ENCODE measurements at places on chromosomes 11 and 22.

DNA sequence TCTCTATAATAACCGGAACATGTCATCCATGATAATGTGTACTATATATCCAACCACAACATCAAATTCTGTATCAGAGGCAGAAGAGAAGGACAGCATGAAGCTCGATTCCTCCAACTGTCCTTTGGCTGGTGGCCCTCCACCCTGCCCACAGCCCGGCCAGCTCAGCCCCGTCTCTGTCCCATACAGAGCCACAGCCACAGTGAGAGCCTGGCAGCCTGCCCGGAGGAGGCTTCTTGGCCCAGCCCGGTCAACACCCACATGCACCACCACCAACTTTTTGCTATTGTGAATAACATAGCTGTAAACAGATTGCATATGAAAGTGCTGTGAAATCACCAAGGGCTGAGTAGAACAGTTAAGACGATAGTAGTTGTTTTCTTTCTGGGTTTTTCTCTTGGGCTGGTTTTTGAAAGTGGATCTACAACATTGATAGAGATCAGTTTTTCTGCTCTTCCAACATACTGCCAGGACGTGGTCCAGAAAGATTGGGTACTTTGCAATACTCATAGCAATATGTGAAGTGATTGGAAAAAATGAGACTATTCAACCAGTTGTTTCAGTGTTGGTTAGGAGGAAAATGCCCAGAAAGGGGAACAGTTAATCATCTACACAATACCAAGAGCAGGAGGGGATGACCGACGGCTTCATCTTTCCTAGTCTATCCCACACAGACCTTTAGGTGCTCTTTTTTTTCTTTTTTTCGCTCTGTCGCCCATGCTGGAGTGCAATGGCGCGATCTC, 6.9 kb upstream of the TUBA8 start:
- DNase-seq, result peak; percentile 50

DNA sequence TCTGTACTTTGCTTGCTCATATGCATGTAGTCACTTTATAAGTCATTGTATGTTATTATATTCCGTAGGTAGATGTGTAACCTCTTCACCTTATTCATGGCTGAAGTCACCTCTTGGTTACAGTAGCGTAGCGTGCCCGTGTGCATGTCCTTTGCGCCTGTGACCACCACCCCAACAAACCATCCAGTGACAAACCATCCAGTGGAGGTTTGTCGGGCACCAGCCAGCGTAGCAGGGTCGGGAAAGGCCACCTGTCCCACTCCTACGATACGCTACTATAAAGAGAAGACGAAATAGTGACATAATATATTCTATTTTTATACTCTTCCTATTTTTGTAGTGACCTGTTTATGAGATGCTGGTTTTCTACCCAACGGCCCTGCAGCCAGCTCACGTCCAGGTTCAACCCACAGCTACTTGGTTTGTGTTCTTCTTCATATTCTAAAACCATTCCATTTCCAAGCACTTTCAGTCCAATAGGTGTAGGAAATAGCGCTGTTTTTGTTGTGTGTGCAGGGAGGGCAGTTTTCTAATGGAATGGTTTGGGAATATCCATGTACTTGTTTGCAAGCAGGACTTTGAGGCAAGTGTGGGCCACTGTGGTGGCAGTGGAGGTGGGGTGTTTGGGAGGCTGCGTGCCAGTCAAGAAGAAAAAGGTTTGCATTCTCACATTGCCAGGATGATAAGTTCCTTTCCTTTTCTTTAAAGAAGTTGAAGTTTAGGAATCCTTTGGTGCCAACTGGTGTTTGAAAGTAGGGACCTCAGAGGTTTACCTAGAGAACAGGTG, 11.1 kb downstream of the CCND1 start:
- no peak for DNase-seq

DNA sequence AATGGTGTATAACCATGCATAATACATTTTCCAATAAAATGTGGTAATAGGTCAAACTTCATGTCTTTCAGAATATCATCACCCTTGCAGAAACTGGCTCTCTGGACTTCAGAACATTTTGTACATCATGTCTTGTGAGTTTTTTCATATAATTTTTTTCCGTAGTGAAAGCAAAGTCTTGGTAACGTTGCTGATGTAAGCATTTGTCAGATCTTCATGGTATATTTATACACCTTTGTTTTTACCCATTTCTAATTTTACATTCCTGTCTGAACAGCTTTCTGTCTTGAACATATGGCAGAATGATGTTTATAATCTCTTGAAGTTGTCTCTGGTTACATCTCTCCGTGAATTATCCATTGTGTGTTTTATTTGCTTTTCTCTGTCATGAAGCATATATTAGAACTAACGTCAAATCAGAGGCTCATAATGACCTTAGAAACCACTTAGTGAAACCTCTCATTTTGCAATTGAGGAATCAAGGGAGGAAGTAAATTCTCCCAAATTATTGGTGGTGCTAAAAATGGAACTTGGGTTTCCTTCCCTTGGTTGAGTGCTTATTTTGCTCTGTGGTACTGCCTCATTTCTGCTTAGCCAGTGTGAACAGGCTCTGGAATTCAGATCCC, 37.4 kb downstream of the CSRP3 start:
- no peak for DNase-seq

DNA sequence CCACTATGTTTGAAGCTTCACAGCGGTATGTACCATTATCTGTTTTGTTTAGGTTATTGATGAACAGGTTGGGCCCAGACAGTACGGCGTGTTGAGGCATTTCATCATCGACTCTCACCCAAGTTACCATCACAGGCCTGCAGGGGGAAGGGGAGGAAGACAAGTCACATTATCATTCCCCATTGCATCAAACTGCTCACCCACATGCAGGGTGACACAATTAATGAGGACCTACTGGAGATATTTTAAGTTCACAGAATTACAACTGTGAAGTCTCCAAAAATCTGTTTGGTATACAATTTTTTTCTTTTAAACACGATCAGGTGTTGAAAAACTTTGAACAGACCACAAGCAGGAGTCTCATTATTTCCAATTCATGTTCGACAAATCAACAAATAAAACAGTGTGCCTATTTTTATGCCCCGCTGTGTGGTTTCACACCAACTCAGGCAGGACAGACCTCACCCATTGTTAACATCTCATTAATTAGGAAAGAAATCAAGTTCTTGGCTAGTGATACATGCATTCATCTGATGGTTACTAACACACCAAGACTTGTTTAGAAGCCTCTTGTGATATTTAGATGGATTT, 289.5 kb downstream of the CADM1 start:
- DNase-seq, result no peak

- DNase-seq, result no peak
Observed at GRCh38 chr11:101034076-101034475, 95.5 kb downstream of the PGR start.

GRCh38 chr11:77402218-77402556, 71.7 kb downstream of the PAK1 start:
- DNase-seq, result no peak

DNA sequence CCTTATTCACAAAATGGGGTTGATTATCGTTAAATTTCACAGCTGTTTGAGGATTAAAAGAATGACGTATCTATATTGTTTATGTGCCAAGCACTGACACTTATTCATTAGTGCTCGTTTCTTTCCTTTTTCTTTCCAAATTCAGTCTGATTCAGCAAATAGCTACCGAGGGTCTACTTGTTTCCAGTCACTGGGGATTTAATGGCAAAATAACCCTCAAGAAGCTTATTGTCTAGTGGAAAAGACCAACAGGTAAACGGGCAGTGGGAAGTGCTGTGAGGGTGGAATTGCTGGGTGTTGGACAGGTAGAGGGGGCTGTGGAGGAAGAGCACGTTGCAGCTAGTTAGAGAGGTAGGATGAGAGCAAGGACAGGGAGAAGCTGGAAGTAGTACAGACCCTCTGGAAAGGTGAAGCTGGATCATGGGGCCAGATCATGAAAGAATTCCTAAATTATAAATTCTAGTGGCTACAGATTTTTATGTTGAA, 48.3 kb upstream of the BIRC3 start:
- no peak for DNase-seq

DNA sequence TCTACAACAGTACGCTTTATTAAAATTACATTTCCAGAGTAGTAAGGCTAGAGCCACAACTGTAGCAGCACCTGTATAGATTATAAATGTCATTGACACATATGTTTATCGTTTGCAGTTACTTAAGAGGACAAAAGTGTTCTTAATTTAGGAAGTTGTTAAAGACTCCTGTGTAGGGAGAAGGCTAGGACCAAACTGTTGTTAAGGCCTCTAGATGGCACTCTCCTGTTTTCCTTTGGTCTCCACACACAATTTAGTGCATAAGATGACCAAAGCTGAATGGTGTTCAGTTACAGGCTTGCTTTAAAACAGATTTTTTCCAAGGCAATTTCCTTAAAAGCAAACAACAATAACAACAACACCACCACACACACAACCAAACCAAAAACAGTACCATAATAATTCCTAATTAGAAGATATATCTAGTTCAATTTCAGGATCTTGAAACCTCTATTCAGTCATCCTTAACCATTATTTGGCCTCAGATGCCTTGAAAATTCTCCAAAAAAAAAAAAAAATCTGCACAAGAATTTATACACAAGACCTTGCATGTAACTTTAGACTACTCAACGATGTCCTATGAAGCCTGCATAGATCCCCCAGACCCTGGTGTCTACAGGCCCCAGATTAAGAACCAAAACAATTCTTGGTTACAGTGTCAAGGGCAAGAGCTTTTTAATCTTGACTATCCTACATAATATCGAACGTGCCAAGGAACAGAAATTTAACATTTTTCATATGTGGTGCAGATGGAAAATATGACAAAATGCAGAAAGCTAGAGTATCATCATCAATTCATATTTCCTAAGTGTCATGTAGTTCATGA, 42.6 kb upstream of the APOA1 start:
- DNase-seq, result no peak

GRCh38 chr11:44494785-44495184, 70.7 kb upstream of the CD82 start:
- no peak for DNase-seq

- DNase-seq, result no peak
Observed at GRCh38 chr11:76523147-76523546, 78.3 kb downstream of the EMSY start.

- peak; percentile 56 for DNase-seq
Observed at GRCh38 chr22:24153353-24153752, 27.9 kb upstream of the SUSD2 start.

DNA sequence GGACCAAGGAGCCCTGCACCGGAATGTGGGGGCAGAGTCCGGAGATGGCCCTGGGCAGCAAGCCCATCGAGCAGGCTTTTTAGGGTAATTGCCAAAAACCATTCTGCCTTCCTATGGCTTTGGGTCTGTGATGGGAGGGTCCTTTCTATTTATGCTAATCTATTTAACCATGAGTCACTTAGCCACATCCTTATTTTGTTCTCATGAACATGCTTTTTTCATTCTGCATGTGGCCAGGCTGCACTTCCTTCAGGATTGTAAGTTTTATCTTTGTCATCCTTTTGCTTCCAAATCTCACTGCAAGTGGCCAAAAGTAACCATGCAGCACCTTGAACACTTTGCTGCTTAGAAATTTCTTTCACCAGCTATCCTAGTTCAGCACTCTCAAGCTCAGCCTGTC, 88.3 kb downstream of the EFCAB6 start:
- DNase-seq, result no peak

GRCh38 chr11:65217441-65218423, 36.0 kb downstream of the CAPN1 start:
- no peak for DNase-seq

- DNase-seq, result no peak
Observed at GRCh38 chr22:24335496-24335895, 64.9 kb downstream of the SPECC1L start.

DNA sequence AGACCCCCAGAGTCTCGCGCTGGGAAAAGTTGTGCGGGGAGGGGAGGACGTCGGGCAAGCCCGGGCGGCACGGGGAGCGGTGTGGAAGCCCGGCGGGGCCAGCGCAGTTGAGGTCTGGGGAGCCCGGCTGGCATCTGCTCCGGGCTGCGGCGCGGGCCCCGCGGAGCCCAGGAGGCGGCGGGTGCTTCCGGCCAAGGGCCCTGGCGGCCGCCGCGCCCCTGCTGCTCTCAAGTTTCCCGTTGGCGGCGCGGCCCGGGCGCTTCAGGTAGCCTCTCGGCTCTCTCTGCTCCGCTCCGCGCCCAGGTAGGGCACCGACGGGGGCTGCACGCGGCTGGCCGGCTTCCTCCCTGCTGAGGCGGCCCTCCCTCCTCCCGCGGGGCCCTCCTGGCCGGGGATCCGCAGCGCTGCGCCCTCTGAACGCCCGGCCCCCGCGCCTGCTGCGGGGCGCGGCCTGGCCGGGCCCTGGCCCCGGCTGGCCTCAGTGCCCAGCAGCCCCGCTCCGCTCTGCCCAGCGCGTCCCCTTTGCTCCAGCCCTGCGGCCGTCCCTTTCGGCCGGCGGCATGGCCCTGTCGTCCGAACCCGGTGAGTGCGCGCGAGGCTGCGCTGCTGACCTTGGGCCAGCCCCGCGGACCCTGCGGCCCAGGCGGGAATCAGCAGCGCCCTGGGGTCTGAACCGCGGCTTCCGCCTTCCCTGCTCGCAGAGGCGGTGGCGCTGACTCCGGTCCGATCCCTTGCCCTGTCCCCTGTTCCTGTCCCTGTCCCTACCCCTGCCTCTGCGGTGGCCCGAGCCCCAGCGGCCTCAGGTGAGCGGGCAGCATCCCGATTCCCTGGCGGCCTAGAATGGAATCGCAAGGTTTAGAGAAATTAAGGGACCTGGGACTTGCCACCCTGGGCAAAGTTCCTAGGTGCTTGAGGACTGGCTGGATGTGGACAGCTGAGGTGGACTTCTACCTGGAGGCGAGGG, 4.3 kb upstream of the AMPD3 start:
- peak; percentile 72 for DNase-seq

DNA sequence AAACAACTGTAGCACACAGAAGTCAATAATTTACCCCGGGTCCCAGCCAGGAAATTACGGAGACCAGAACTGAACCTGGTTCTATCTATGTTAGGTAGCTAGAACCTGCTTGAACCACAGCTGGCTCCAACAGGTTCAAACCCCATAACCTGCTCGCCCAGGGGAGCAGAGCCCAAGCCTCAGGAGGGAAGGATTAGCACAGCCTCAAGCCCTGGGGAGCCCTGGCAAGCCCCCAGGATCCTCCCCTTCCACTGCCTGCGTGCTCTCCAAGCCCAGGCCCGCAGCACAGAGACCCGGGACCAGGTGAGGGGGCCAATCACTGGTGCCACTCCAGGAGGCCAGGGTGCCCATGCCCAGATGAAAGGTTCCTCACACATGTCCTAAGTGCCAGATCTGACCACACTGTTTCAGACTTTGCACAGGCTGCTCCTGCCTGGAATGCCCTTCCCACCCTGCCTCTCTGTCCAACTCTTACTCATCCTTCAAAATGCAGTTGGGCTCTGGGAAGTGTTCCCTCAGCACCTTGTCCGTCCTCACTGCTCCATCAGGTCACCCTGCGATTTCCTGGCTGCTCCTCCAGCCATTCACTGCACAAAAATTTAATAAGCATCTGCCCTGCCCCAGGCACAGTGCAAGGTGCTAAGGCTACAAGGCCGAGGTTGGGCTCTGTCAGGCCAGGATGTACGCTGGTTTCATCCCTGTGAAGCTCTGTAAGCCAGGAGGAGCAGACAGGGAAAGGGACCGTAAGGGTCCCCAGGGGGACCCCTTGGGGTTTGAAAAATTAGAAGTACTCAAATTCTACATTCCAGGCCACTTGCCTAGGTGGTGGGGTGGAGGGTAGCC, 32.2 kb downstream of the ARRB1 start:
- DNase-seq, result no peak
